ENCODE measurements at places on chromosomes 6 and 20. TPM values are rescaled to one million over a fixed set of nuclear protein-coding genes. Genes with fewer than 3 reads are reported as not detected.

GRCh38 chr20:38650010-38650409 lies 48.4 kb downstream of the ARHGAP40 start:
- no peaks in the 10 kb centered on the region for H3K36me3 ChIP-seq
- H3K27ac ChIP-seq, result no peak overlapping the region
- H3K4me1 ChIP-seq, result no peaks in the 10 kb centered on the region
- no peak for DNase-seq
- H3K4me3 ChIP-seq, result no peak overlapping the region

DNA sequence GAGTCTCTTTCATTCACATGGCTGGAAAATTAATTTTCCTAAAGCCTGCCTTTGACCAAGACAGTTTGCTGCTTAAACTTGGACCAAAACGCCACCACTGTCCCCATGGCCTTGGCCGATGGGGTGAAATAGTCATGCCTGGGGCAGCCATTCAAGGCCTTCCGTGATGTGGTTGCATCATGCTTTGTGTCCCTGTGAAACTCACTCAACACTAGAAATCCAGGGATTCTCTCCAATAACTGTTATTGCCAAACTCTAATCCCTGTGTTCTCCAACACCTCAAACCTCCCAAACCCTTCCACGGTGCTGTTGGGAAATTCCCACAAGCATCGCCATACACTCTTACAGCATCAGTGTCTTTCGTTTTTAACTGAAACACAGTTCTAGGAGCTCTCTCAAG lies 1.4 kb upstream of the TXNDC5 start:
- H3K27ac ChIP-seq, result no peak overlapping the region
- DNase-seq, result no peak
- no peaks in the 10 kb centered on the region for H3K36me3 ChIP-seq
- no peak overlapping the region for H3K4me3 ChIP-seq
- no peaks in the 10 kb centered on the region for H3K27me3 ChIP-seq
- no peaks in the 10 kb centered on the region for H3K4me1 ChIP-seq

- no peak overlapping the region for H3K4me3 ChIP-seq
- no peaks in the 10 kb centered on the region for H3K4me1 ChIP-seq
These were observed 127.1 kb upstream of the AHI1 start for GRCh38 chr6:135624402-135625295.

The PNLDC1 gene
- 0.66 TPM for total RNA-seq
